ENCODE measurements at places on chromosomes 1 and 21.

DNA sequence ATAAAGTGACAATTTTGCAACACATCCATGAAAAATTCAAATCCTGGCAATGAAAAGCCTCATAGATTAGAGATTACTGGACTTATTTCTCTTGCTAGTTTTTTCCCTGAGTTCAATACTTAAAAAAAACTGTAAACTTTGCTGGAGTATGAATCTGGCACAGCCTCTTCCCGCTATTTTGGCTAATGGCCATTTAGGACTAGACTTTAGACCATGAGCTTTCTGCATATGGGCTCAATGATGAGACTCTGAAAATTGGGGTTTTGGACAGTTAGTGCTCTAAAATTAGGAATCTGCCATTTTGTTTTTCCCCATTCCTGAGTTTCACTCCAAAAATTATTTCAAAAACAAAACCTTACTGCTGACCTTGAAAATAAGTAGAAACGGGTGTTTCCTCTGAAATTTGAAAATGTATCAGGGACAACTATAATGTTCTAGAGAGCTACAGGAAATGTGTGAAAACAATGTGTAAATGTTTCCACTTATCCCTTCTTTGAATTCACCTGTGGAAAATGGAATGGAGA, 137.5 kb downstream of the HMCN1 start:
- DNase-seq = no peak

- DNase-seq = no peak
Measured at GRCh38 chr1:152658649-152659048, 4.5 kb upstream of the LCE2D start.

GRCh38 chr1:110172001-110172400, 21.7 kb downstream of the SLC6A17 start:
- no peak for DNase-seq

GRCh38 chr1:96973605-96974004, 252.0 kb downstream of the PTBP2 start:
- no peak for DNase-seq

- no peak for DNase-seq
Measured at GRCh38 chr1:208071435-208072031, 160.6 kb upstream of the CD34 start.

DNA sequence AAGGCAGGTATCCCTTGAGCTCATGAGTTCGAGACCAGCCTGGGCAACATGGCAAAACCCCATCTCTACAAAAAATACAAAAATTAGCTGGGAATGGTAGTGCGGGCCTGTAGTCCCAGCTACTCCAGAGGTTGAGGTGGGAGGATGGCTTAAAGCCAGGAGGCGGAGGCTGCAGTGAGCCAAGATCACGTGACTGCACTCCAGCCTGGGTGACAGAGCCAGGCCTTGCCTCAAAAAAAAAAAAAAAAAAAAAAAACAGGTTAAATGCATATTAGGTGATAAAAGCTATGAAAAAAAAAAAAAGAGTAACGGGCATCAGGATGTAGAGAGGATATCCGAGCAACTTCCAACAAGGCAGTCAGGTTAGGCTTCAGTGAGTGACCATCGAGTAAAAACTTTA, 2.8 kb upstream of the SRRM1 start:
- no peak for DNase-seq

Measured in immature natural killer cell (primary cell).